Stimulated activated CD4-positive, alpha-beta T cell treated with anti-CD3 and anti-CD28 coated beads, Interleukin-1b, Interleukin-23, amount 100 ng/mL, for 24 hours (primary cell): ENCODE measurements at places on chromosomes 5 and 9.

GRCh38 chr5:181121675-181122561 lies 9.1 kb downstream of the OR2V1 start:
- no peak for DNase-seq

GRCh38 chr5:14702238-14702839 lies 37.8 kb downstream of the OTULIN start:
- DNase-seq, result no peak

GRCh38 chr5:107517185-107518033 lies 153.3 kb downstream of the EFNA5 start:
- DNase-seq, result no peak

DNA sequence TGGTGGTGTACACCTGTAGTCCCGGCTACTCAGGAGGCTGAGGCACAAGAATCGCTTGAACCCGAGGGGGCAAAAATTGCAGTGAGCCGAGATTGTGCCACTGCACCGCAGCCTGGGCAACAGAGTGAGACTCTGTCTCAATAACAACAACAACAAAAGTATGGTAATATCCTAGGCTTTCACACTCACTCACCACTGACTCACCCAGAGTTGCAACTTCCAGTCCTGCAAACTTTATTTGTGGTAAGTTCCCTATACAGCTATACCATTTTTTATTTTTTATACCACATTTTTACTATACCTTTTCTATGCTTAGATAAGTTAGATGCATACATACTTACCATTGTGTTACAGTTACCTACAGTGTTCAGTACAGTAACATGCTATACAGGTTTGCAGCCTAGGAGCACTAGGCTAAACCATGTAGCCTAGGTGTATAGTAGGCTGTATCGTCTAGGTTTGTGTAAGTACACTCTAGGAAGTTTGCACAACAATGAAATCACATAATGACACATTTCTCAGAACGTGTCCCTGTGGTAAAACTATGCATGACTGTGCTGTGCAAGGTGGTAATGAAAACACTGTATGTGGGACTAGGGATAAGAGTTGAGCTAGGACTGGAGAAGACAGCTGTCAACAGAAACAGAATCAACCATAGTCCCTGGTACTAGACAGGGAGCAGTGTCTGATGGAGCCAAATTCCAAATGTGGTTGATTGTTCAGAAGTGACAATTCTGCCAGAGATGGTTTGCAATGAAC lies 109.5 kb upstream of the RAD23B start:
- DNase-seq, result no peak
